ENCODE measurements at places on chromosomes 13 and 19.

GRCh38 chr13:61146571-61146970, 269.1 kb downstream of the PCDH20 start:
- no peak for DNase-seq

DNA sequence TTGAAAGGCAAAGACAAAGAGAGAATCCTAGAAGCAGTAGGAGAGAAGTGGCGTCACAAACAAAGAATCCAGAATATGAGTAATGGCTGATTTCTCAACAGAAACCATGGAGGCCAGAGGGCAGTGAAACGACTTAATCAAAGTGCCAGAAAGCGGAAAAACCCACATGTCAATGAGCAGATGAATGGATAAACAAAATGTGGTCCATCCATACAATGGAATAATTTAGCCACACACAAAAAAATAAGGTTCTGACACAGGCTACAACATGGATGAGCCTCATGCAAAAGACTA, 52.2 kb upstream of the RANBP3 start:
- no peak for DNase-seq

DNA sequence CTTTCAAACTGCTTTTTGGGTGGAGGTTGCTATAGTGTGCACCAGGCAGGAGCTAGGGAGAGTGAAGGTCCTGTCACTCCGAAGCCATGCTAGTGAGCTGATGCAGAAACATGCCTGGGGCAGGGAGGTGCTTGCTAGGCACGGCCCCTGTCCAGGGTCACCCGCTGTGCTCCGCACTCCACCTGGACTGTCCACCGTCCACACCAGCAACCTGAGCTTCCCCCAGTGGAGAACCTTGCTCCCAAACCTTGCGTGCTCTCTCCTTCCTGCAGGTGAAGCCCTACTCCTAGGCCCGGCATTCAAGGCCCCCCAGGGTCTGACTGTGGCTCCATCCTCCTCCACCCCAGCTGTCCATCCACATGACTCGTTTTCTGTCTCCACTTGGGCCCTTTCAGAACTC, 12.3 kb downstream of the SLC15A1 start:
- no peak for DNase-seq

- DNase-seq: no peak
Measured at GRCh38 chr19:2902590-2903218, 2.0 kb downstream of the ZNF57 start.

GRCh38 chr13:21610687-21611086, 6.7 kb upstream of the MICU2 start:
- DNase-seq: no peak

GRCh38 chr13:98487522-98487921, 89.4 kb downstream of the STK24 start:
- DNase-seq: no peak

DNA sequence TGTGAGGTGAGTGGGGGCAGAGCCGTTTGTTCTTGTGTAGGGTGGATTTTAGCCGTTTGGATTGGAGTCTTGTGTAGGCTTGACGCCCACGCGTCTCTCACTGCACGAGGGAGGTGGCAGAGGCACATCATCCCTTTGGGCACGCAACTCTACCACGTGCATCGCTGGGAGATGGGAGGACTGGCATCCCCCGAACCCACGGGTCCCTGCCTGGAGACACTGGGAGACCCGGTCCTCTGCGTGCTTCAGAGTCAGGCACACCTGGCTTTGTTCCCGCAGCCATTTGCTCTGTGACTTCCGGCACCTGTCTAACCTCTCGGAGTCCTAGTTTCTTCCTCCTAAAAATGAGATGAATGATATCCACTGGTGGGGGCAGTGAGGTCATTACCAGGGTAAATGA, 6.4 kb downstream of the ARHGEF7 start:
- no peak for DNase-seq

DNA sequence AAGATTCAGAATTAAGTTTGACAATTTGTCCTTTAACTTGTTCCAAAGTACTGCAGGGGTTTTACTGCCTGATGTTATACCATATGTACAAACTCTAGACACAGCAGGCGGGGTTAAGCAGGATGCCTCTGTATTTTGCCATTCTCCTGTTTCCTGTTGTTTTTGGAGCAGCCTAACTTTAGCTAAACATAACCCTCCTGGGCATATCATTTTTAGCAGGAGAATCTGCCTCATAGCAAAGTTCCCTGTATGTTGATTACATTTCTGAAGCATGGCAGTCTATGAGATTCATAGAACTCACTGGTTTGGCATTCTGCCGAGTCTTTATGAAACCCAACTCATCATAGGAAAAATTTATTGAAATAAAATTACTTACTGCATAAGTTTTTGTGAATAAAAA, 5.2 kb downstream of the LHFPL6 start:
- DNase-seq: no peak

GRCh38 chr19:17475541-17476115, 5.3 kb downstream of the SLC27A1 start:
- DNase-seq: no peak

- no peak for DNase-seq
Measured at GRCh38 chr13:41402691-41403511, 54.4 kb upstream of the RGCC start.

DNA sequence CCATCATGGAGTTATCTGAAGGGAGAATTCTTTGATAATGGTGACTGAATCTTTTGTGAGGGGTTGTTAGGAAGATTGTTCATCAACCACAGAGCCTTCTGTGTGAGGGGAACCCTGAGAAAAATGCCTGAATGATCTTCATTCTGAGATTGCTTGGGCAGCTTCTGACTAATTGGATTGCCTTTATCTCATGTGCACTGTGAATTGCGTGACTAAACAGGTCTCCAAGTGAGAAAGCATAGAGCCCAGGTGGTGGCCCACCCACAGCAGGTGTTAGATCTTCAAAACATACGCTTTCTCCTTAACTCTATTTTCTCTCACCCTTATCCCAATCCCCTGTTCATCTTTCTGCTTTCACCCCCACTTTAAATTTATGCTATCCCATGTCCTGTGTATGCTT, 58.3 kb downstream of the DOCK9 start:
- DNase-seq: no peak

GRCh38 chr13:91704398-91704797, 306.0 kb downstream of the GPC5 start:
- no peak for DNase-seq

GRCh38 chr19:44576843-44577565, 36.4 kb upstream of the IGSF23 start:
- peak; percentile 7 for DNase-seq

DNA sequence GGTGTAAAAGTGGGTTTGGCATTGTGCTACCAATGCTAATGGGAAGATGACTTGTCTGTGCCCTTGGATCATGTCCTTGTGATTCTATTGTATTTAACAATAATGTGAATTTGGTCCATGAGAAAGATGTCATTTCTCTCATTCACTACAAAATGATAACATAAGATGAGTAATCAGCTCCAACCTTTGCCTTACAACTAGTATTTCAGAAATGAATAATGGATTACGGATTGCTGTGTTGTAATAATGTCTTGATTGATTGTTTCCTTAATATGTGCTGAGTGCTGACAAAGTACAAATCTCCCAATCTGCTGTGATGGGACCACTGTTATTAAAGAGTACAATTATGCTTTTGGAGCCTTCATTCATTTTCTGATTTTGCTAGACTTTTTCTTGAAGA, 375.0 kb downstream of the PCDH9 start:
- no peak for DNase-seq

GRCh38 chr19:46392252-46392801, 21.0 kb downstream of the CCDC8 start:
- no peak for DNase-seq

DNA sequence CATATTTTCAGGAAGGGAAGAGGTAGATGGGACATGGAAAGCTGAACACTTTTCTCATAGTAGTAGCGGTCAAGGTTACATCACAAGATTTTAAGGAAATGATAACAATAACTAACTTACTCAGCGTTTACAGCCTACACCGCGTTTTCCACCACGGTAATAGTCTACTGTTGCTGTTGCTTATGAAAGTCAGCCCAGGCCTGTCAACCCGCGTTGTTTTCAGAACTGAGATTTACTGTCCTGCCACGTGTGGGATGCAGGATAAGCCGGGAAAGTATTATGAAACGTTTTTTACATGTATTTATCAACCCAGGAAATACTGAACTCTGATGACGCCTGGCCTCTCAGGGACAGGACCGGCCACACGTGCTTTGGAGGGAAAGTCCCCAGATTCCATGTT, 36.0 kb upstream of the LAMP1 start:
- no peak for DNase-seq

- no peak for DNase-seq
Measured at GRCh38 chr19:17052439-17052838, 22.8 kb downstream of the HAUS8 start.

GRCh38 chr13:41471785-41472184, 14.4 kb downstream of the RGCC start:
- no peak for DNase-seq

GRCh38 chr19:57058871-57059270, 60.9 kb upstream of the USP29 start:
- no peak for DNase-seq

GRCh38 chr13:92512852-92513251, 713.8 kb upstream of the GPC6 start:
- DNase-seq: no peak

DNA sequence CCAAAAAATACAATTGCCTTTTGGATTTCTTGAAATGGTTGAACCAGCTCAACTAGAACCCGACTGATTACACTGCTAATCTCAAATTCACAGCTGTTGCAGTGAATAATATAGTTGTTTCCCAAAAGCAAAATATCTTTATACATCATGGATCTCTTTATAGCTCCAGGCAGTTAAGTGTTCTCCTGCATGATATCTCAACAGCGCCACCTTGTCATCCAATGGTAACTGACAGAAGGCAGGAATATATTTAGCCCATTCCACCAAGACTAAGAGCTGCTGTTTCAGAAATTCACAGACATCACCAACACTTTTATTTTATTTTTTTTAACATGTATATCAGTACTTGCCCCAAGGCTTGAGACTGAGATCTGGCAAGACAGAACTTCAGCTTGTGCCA, 1141.0 kb upstream of the PRR20A start:
- no peak for DNase-seq

- no peak for DNase-seq
Measured at GRCh38 chr19:14432791-14433553, at the start of gene PKN1. Gene PKN1, plus strand, starts transcription at chr19:14433306. Its CDS starts 216 bp downstream, at chr19:14433522.

- no peak for DNase-seq
Measured at GRCh38 chr19:2629491-2630351, 72.8 kb downstream of the GNG7 start.

DNA sequence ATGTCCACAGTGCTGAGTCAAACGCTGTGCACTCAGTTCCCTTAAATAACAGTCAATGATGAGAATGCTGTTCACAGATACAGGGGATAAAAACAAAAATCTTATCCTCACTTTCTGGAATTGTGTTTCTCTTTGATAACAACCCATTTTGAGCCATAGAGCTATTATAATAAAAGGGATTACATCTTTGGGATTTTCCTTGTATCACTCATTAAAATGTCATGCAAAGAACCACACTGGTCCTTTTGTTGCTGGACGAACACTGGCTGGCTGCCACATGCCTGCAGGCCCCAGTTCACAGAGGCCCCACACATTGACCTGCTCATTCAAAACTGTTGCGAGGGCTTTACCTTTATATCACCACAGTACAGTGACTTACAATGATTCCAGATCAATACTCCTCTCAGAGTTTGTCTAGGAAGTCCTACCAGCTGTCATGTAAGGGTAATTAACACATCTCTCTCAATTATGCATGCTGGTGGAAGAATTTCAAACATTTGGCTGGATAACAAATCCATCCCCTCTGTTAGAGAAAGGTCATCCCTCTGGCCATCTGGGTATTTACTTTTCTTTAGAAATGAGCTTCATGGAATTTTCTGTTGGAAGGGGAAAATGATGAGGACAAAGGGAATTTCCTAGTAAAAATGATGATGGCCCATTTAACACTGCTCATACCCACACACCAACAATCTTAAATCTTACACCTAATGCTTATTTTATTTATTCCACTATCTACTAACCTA, 85.9 kb downstream of the MBNL2 start:
- no peak for DNase-seq

DNA sequence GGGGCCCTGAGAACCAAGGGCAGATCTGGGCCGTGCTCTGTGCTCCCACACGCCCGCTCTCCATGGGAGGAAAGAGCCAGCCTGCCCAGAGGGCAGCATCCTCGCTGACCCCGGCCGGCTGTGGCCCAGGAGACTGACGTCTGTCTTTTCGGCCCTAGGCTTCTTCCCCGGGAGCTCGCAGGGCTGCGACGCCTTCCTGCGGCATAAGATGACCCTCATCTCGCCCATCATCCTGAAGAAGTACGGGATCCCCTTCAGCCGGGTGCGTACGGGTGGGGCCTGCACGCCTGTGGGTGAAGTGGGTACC, 108.2 kb downstream of the KDM4B start:
- no peak for DNase-seq

- no peak for DNase-seq
Measured at GRCh38 chr19:55088021-55088451, 12.4 kb downstream of the EPS8L1 start.

DNA sequence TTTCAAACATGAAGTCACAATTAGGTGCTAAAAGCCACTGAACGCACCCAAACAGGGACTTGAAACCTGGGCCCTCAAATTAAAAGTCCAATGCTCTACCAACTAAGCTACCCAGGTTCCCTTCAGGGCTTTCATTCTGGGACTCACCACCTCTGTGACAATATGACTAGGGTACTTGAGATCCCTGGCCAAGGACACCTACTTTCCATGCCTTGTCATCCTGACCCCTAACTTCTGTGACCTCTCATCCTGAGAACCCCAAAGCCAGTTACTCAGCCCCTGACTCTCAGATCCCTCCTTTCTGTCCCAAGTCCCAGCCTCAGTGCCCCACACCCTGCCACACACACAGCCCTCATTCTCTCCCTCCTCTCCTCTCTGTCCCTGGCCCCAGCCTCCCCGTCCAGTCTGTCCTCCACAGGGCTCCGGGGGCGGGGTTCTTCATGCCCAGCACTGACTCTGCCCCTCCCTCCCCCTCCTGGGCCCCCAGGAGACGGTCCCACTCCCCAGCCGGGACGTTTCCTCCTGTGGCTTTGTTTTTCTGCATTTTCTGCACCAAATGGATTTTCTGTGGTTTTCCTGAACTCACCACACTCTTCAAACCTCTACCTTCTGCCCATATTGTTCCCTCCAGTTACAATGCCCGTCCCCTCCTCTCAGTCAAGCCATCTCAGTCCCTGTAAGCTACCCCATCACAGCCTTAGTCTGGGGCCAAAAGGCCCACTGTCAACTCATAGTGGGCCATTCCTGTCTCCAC, 7.0 kb downstream of the RCN3 start:
- DNase-seq: no peak

- no peak for DNase-seq
Measured at GRCh38 chr19:17938092-17938845, 5.5 kb downstream of the CCDC124 start.

GRCh38 chr19:2278459-2279158, 3.4 kb downstream of the PEAK3 start:
- no peak for DNase-seq

Measured in NCI-H1436 treated with DMSO at 0.1 percent for 48 hours (cell line).